Small intestine (tissue), 16 donors: ENCODE measurements at places on chromosomes 13 and 19.

DNA sequence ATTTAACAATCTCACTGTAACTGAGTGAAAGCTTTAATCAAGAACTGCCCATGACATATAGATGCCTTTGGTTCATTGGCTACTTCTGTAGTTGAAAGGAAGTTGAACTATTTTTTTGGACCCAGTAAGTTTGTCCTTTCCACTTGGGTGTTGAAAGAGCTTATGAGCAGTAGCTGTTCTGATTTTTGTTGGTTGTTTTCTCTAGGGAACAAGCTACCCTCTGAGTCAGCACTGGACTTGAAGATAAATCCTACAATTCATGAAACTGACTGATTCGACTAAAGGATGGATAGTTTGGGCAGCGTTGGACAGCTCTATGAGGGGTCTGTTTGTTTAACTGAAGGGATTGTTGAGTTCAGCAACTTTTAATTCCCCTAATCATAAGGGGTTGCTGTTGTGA lies 101.0 kb downstream of the PAN3 start:
- no peak for DNase-seq

- DNase-seq: no peak
Measured at GRCh38 chr13:25171170-25171516, 945 bp downstream of the AMER2 start.

- DNase-seq: no peak
Measured at GRCh38 chr13:106524108-106524507, 11.4 kb downstream of the EFNB2 start.

DNA sequence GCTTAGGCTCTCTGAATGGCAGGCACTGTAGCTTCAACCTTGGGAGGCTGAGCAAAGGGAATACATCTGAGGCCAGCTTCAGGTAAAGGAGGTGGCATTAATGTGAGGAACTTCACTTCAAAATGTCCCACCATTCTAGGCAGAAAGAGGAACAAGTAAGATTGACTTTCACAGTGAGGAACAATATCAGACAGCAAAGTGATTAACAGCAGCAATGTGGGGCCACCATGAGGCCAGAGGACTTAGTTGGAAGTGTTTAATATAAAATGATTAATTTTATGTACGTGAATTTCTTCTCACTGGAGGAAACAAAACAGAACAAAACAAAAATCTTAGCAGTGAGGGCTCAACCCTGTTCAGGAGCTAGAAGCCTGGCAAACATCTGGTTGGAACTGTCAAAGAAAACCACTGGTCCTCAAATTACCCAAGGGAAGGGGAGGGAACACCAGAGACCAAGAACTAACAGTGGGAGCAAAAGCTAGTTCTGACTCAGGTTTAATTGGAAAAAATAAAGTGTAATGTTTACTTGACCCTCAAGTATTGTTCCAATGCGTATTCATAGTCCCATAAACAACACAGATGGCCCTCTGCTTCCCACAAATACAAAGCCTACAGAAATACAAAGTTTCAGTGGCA lies 43.9 kb upstream of the FRY start:
- no peak for DNase-seq

GRCh38 chr19:58037927-58038687 lies 4.3 kb downstream of the ZSCAN1 start:
- DNase-seq: no peak

- DNase-seq: no peak
Measured at GRCh38 chr13:64928696-64929499, 2301.2 kb downstream of the PCDH9 start.

GRCh38 chr19:9627856-9628255 lies 6.8 kb upstream of the ZNF561 start:
- no peak for DNase-seq

GRCh38 chr13:112107289-112107688 lies 40.3 kb downstream of the SOX1 start:
- no peak for DNase-seq

DNA sequence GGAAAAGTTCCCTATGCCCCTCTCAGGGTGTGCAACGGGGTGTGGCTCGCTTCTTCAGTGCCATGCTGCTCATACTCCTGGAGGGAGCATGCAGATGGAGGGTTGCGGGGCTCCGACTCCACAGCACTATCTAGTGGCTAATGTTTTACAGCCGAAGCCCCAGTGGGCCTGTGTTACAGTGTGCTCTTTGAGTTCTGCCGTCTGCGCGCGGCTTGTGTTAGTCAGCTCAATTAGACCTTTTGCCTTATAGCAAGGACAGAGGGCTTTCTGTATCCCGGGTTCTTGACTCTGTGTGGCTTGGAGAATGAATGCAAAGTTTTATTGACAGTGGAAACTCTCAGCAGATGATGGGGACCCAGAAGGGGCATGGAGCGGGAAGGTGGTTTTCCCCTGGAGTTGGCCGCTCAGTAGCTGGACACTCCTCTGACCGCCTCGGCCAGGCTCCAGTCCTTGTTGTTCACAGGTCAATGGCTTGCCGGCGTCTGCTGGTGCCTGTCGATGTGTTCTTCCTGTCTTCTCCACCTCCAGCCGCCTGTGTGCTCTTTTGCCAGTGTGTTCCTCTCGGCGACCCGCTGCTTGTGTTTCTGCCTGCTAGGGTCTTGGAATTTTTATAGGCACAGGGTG lies 383.4 kb downstream of the LMO7 start:
- DNase-seq: peak; percentile 38

DNA sequence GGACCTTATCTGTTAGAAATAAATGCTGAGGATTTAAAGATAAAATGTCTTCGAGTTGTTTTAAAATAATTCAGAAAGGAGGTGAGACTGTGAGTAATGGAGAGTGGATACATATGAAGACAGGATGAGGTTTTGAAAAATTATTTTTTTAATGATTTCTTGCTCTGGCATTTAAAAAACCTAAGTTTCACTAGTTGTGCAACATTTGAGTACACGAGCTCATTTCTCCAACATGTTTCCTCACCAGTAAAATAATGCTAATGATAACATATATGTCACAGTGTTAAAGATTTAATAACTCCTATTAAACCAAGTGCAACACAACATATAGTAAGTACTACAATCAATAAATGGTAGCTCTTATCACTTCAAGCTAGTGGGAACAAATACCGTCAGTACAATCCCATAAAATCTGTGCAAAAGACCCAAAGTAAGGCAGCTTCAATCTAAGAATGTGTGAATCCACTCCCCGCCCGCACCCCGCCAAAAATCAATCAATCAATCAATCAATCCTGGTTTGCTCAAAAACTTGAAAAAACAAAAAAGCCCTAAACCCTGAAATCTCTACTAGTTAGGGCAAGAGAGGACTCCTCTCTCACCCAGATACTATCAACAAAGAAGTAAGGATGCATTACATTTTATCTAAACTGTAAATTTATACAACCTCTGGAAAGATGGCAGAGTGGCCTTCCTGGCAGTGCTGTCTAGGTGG lies 1.3 kb downstream of the ALG5 start:
- no peak for DNase-seq

- DNase-seq: no peak
Measured at GRCh38 chr13:22454586-22454985, 726.2 kb upstream of the SGCG start.

- DNase-seq: peak; percentile 25
Measured at GRCh38 chr13:101514695-101515275, 62.3 kb downstream of the ITGBL1 start.
